ENCODE measurements at places on chromosomes 7 and 10.

DNA sequence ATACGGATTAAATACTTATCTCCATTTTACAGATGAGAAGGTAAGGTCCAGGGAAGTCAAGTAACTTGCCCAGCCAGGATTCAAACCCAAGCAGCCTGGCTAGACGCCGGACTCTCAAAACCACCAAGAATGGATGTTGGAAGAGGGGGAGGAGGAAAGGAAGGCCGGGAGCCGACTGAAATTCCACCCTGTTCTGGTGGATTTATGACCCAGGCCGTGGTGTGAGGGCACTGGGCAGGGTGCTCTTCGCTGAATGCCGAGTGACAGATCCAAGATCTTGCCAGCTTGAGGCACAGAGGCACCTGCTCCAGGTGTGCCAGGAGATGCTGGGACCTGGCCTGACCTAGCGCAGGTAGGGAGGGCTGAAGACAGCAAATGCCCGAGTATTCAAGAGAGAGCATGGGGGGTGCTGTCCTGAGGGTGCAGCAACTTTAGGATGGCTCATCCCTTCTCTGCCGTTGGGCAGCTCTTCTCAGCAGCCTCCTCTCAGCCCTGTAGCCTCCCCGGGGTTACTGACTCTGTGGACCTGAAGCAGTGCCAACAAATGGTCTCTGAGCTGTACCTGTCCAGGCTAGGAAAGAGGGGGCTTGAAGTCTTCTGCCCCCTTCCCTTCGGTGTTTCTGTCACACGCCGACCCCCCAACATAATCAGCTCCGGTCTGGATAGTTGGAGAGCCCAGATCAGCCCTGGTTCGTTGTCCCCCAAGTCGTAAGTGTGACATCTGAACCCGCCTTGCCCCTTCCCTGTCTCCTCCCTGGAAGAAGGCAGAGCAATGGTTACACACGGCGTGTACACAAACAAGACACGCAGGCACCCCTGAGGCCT lies 713 bp downstream of the LOXL4 start:
- peak; percentile 38 for DNase-seq

DNA sequence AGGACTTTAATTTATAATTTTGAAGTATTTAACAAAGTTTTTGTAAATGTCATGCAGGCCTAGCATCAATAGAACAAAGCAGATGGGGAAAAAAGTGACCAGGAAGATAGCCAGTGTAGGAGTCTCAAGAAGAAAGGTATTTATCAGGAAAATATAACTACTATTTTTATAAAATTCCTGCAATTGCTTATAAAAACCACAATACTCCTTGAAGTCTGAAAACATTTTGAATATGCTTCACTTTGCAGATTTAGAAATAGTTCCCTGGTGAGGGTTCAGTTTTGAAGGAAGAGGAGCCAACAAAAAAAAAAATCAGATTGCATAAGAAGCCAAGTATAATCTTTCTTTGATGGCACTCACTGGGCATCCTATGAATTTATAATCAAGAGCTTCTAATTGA lies 34.1 kb downstream of the MTERF1 start:
- DNase-seq, result no peak

- DNase-seq, result no peak
Observed at GRCh38 chr10:130215931-130216231, 79.7 kb downstream of the GLRX3 start.

DNA sequence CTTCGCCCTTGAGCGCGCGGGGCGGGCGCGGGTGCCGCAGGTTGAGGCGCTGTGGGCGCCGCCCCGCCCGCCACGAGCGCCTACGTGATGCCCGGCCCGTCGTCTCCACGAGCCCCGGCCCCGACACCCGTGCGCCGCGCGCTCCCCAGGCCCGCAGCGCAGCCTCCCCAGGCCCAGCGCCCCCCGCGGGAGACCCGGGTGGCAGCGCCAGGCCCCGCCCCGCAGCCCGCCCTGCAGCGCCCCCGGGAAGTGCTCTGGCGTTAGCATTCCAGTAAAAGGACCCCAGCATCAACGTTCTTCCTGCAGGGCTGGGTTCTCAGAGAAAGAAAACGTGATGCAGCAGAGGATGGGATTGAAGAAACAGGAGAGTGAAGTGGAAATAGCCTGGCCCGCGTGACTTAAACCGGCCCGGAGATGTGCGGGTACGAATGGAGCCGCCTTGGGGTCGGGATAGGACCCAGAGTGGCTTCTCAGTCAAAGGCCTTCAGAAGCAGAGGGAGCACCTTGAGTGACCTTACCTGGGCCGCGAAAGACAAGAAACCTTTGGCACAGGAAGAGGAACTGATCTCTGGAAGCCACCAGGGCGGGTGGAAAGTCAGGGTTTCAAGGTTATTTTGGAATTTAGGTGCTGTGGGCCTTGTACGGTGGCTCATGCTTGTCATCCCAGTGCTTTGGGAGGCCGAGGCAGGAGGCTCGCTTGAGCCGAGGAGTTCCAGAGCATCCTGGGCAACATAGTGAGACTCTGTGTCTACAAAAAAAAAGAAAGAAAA lies 1.8 kb downstream of the PFKP start:
- DNase-seq, result peak; percentile 46

GRCh38 chr10:23872290-23872689 lies 336.6 kb upstream of the KIAA1217 start:
- no peak for DNase-seq

DNA sequence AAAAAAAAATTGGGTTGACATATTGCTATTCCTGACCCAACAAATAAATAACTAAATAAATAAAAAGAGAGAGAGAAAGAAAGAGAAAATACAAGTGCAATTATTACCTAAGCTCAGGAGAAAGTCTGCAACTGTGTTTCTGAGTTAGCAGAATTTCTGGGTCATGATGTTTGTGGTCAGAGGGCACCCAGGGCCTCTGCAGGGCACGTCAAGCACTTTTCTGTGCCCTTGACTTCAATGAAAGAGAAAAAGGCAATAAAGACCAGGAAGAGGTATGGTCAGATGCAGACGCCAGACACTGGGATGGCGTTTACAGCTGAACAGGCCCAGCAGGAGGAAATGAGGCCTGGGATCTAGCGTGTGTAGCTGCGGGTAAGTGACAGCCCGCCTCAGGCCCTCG lies 160.9 kb upstream of the GDF10 start:
- no peak for DNase-seq

- no peak for DNase-seq
Observed at GRCh38 chr7:8499128-8499527, 65.7 kb downstream of the NXPH1 start.

Measured in cerebellum (tissue), 4 donors.